Activated CD4-positive, CD25-positive, alpha-beta regulatory T cell treated with anti-CD3 and anti-CD28 coated beads, Interleukin-2, amount 50 U/mL, for 16 hours (primary cell): ENCODE measurements at places on chromosomes 5 and 9.

GRCh38 chr9:100595391-100596199 lies 17.7 kb downstream of the CAVIN4 start:
- DNase-seq: no peak

DNA sequence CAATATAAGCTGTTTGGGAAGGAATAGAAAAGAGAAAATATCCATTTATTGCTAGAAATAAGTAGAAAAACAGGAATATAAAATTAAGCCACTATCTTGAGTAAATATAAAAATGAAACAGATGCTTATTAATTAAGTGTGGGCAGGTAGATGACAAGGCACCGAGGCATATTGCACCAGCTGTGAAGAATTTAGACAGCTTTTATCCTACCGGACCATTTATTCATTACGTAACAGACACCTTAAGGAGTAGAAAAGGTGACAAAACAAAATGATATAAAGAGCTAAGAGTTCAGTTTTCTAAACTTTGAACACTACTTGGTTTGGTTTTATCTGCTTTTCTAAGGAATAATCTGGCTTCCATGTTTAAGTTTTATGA lies 404.1 kb downstream of the PTPRD start:
- DNase-seq: no peak

GRCh38 chr5:112417931-112418658 lies 982 bp downstream of the EPB41L4A start:
- no peak for DNase-seq

DNA sequence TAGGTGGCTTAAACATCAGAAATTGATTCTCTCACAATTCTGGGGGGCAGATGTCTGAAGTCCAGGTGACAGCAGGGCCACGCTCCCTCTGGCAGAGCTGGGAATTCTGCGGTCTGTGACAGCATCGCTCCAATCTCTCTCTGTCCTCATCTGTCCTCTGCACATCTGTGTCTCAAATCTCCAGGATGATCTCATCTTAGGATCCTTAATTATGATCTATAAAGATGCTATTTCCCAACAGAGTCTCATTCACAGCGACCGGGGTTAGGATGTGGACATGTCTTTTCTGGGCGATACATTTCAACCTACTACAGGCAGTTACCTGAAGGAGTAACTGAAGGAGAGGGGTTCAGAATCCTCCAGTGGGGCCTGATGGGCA lies 31.4 kb downstream of the ANKRD33B start:
- DNase-seq: no peak

DNA sequence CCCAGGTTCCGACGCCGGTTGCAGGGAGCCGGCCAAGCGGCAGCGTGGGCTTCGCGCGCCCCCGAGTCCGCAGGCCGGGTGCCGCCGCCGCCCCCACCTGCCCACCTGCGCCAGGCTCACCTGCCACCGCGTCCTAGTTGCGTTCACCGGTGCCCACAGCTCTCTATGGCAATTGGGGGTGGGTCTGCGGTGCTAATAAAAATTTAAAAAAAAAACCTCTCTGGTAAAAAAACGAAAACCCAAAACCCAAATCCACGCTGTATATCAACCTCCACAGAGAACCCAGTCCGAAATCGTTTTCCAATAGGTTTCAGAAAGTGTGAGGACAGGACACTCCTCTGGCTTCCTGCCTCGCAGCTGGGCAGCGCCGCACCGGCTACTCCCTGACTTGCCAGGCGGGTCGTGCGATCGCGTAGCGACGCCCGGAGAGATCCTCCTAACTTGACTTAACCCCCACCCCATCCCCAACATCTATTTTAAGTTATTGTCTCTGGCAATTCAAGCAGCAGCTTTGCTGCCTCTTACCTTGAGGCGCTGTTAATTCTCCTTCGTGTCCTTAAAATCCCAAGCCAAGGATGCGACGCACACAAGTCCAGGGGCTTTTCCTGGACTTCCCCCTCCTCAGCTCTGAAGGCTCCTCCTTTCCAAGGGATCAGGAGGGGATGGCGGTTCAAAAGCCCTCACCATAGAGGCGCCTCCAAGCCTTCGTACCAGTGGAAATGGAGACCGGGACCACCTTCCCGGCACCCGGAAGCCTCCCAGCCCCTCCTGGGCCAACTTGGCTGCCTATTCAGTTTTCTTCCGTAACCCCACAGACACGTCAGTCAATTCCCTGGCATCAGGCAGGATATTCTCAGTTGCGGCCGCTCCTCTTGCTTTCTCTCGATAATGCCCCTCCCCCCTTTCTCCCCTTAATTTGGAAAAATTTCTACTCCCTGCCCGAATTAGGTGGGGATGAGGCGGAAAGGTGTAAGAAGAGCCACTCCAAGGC lies 1639.4 kb upstream of the C9orf72 start:
- no peak for DNase-seq

DNA sequence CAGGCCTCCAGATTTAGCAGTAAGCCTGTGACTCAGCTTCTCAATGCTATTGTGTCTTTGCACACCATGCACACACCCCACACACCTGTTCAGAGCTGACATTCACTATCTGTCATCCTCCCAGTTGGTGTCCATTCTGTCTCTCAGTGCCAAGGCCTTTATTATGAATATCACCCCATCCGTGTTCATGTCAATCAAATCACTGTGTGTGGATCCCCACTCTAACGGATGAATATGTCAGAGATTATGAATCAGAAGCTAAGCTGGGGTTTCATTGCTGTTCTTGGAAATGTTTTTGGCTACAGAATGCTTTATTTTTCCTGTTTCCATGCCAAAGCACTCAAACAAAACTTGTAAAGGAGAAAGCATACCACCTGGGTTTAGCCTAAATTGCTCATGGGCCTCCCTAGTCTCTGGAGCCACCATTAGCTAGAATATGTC lies 9.4 kb upstream of the MAMDC2 start:
- DNase-seq: no peak

DNA sequence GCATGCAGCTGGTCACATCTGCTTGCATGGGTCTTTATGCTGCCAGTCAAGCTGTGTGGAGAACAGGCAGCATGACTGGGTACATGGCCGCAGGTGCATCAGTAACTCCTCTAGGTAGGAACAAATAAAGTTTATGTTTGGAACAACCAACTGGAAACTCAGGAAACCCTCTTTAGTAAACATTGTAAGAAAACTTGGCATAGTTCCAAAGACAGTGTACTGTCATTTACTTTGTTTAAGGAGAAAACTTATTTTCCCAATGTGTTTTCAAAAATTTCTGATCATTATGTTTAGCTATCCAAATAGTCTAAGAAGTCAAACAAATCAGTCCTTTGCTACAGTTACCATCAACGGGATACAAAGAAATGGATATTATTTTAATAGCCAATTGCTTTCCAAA lies 386.0 kb downstream of the CHSY3 start:
- DNase-seq: no peak

- no peak for DNase-seq
Observed at GRCh38 chr9:20015427-20015931, 226.6 kb upstream of the SLC24A2 start.

DNA sequence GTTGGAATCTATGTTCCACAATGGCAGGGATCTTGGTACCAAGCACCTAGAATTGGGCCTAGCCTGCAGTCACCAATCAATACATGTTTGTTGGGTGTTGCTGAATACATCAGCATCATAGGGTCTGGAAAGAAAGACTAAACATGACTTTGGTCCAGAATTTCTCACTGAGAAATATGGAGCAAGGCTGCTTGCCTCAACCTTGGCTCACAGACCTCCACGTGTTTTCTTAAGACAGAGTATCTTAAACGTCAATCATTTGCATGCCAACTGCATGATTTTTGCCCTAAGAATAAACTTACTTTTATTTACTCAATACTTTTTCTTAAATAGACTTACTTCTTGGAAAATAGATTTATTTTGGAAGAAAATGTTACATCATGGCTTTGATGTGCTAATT lies 22.7 kb upstream of the TRAF1 start:
- DNase-seq: no peak

- no peak for DNase-seq
Observed at GRCh38 chr5:97554977-97555643, 372.1 kb upstream of the RIOK2 start.
